ENCODE measurements at places on chromosomes 11 and 22.

DNA sequence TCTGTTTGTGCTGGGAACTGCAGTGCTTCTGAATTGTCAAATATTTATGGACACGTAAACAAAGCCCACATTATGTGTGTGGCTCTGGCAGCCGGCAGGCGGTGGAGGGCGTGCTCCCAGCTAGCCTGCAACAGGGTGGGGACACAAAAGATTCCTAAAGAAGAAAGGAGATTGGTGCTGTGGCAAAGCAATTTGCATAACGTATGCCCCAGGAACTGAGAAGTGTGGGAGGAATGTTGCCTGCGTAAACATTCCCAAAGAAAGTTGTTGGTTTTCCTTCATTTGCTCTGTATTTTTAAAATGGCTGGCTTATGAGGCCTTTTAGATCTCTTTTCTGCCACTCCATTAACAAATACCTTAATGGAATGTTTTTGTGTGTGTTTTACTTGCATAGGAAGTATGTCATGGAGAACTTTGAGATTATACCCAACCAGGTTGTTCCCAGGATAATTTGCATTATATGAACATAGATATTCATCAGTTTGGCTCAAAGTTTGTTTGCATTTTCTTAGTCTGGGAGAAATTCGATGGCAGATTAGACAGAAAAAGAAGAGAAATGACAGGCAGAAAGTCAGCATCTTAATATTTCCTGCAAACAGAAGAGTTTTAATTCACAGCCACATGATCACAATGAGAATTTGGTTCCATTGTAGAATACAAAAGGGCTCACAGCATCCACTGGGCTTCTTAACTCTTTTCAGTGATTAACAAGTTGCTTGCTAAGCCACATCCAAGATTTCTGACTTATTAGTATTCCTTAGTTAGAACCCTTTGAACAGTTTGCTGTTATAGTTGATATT is 41.8 kb upstream of the DLAT start:
- DNase-seq = no peak

GRCh38 chr11:12602421-12602820 is 71.8 kb upstream of the TEAD1 start:
- DNase-seq = no peak

GRCh38 chr22:45450921-45451651 is 37.6 kb downstream of the RIBC2 start:
- DNase-seq = no peak

DNA sequence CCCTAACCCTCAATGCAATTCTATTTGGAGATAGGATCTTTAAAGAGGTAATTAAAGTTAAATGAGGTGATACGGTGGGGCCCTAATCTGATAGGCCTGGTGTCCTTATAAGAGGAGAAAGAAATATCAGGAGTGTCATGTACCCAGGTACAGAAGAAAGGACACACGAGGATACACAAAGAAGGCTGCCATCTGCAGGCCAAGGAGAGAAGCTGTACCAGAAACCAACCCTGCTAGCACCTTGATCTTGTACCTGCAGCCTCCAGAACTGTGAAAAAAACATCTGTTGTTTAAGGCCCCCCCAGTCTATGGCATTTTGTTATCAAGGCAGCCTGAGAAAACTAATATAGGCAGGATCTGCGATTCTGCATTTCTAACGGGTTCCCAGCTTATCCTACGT is 44.2 kb downstream of the FBXO7 start:
- no peak for DNase-seq

- DNase-seq = no peak
Observed at GRCh38 chr11:111344032-111344431, 35.0 kb downstream of the POU2AF1 start.
